ENCODE measurements at places on chromosomes 7 and 10.

DNA sequence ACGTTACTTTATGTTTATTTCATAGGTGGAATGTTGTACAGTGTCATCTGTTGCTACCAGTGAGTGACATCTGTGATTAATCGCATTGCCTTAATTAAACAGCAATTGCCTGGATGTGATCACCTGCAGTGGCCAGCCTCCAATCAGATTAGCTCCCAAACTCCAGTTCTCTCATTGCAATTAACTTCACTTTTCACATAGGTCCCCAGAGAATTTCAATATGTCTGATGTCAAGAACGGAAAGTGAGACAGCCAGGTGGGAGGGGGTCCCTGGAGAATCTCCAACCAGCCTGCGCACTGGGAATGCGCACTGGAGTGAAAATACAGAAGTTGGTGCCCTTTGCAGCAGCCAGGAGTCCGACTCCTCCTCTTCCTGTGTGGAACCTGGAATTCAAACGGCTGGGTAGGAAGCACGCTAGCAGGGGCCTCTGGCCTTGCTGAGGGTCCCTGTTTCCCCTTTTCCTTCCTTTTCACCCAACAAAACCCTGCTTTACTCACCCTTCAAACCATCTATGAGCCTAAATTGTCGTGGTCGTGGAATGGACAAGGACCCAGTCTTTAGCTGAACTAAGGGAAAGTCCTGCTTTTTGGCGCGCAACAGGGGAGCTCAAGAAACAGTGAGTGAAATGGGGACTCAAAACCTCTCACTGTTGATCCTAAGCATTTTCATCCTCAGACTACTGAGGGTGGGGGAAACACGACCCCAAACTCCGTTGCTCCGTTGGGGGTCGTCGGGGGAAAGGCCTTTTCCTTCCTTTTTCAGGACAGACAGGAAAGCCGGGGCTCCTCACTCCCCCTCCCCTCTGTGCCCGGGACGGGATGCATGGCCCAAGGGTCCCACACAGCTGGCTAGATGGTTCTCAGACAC is 1355.5 kb upstream of the LRRTM3 start:
- peak; percentile 15 for DNase-seq

DNA sequence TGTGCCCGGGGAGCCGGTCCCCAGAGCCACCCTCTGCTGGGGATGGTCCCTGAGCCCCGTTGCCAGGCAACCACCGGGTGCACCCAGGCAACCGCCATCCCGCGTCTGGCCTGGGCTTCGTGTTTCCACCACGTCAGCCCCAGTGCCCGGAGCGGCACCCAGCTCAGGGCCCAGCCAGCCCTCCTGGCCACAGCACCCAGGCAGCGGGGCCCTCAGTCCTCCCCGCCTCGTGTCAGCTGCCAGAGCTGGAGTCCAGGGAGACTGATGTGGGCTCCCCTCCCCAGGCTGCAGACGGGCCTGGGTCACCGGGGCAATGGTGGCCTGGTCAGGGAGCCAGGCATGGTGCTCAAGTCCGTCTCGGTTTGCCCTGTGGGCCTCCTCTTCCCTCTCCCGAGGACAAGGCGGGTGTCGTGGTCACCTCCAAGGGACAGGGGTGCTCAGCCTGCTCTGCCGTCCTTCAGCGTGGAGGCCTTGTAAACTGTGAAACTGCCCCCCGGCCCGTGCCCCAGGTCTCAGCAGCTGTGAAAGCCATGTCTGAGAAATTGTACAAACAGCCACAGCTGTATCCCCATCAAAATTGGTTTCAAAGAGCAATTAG is 72.5 kb downstream of the MICALL2 start:
- DNase-seq, result no peak

DNA sequence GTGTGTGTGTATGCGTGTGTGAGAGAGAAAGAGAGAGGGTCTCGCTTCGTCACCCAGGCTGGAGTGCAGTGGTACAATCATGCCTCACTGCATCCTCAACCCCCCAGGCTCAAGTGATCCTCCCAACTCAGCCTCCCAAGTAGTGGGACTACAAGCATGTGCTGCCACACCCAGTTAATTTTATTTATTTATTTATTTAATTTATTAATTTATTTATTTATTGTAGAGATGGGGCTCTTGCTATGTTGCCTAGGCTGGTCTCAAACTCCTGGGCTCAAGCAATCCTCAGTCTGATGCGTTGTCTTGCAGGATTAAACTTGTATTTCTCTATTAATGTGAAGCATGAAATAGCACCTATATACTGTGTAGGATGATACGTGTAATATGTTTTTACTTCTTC is 21.8 kb upstream of the POU6F2 start:
- no peak for DNase-seq

GRCh38 chr7:31432836-31433340 is 81.0 kb upstream of the ITPRID1 start:
- no peak for DNase-seq

DNA sequence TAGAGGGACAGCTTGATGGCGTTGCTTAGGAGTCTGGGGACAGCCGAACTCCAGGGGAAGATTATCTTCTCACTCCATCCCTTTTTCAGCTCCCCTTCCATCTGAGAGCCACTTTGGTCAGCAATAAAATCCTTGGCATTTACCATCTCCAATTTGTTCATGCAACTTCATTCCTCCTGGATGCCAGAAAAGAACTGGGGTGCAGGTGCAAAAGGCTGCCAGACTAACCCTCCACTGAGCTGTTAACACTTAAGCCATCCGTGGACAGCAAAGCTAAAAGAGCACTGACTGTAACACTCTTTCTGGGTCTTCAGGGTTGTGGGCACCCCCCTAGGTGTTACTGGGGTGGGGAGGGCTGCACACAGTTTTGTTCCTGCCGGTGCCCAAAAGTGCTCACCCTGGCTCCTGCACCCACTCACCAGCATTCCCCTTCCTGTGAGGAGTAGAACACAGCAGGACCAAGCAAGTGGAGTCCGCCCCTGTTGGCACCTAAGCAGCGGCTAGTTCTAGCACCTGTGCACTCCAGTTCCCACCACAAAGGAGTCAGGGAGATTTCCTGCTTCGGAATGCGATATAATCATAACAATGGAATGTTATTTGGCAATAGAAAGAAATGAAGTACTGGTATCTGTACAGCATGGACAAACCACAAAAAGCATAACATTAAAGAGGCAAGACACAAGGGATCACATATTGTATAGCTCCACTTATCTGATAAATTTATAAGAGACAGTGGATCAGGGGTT is 95.1 kb downstream of the NPY start:
- DNase-seq, result peak; percentile 38

- DNase-seq, result no peak
Observed at GRCh38 chr7:139763330-139763729, 14.5 kb downstream of the HIPK2 start.

DNA sequence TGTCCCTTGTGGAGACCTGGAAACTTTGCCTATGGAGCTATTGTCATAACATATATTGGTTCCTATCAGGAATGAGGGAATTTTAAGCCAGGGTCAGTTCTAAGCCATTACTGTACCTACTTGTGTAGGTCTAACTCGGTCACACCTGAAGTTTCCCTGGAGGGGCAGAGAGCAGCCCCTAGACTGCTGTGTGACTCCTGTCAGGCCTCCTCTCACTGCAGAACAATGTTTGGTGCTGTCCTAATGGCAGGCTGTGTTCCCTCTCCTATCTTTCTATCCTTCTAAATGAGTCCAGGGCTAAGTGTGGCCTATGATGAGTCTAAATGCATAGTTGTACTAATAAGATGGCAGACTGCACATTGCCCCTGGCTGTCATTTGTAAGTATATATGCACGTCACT is 14.2 kb downstream of the MBL2 start:
- DNase-seq, result no peak

DNA sequence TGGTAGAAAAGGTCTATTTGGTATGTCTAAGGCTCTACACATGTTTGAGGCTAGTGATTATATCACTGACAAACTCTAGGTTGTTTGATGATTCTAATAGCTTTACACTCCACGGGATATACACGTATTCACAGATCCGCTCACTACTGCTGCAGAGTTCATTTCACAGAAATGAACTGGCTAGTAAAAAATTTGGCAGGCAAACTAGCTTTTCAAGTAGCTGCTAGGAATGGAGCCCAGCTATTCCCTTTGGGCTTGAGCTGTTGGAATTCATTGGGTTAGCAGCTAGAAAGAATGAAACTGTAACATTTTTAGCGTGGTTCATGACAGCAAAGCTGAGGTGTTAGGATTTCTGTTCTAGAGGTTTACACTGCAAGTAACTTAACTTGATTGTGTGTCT is 37.6 kb downstream of the R3HCC1L start:
- peak; percentile 67 for DNase-seq

- DNase-seq, result no peak
Observed at GRCh38 chr7:1856888-1857441, 186.9 kb downstream of the ELFN1 start.

DNA sequence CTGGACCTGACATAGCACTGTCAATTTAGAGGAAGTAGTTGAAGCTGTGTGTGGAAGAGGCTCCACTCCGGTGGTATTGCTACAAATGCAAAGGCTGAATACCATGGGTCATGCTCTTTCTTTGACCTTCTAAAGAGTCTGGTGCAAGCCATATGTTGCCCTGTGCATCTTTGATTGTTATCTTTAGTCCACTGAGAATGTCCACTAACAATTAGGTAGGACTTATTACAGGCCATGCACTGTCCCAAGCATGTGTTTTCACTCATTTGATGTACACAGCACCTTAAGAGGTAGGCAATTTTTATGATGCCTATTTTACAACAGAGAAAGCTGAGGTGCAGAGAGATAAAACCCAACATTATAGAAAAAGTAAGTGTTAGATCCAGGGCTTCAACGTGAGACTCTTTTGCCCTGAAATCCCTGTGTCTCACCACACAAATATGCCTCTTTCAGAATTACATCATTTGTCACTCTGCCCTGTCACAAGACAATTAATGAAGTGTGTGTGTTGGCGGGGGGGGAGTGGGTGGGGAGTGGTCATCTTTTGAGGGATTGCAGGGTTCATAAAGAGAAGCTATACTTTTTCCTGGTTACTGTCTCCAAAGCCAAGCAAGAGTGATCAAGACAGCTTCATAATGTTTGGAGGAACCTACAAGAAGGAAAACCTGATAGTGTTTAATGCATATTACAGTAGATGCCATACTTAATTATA is 637.6 kb upstream of the IGFBP3 start:
- DNase-seq, result peak; percentile 53

GRCh38 chr10:111130471-111130870 is 53.6 kb downstream of the ADRA2A start:
- DNase-seq, result no peak

DNA sequence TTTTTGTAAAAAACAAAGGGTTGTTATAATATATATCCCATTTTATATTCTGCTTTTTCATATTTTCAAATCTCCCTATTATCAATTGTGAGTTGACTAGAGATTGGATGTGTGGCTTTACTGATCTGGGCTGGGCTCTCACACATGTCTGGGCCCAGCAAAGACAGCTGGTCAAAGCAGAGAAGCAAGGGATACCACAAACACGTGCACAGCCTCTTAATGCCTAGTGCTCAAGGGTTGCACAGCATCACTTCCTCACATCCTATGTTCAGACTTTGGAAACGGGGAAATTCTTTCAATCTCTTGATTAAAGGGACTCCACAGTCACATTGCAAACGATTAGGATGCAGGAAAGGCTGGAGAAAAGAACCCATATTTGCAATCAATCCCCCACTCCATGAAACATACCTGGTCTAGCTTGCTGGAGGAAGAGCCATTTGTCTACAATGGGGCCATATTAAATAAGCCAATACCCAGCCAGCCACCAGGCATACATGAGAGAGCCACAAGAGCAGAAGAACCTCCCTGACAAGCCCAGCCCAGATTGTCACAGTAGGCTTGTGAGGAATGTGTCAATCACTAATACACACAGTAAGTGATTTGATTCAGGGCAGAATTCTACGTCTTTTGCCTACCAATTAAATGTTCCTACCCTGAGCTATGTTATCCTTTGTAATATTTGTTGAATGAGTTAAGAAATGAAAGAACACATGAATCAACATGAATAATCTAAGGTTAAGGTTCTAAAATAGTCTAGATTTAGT is 431.2 kb downstream of the TNS3 start:
- DNase-seq, result peak; percentile 30

GRCh38 chr7:81273601-81274397 is 354.9 kb upstream of the SEMA3C start:
- no peak for DNase-seq

DNA sequence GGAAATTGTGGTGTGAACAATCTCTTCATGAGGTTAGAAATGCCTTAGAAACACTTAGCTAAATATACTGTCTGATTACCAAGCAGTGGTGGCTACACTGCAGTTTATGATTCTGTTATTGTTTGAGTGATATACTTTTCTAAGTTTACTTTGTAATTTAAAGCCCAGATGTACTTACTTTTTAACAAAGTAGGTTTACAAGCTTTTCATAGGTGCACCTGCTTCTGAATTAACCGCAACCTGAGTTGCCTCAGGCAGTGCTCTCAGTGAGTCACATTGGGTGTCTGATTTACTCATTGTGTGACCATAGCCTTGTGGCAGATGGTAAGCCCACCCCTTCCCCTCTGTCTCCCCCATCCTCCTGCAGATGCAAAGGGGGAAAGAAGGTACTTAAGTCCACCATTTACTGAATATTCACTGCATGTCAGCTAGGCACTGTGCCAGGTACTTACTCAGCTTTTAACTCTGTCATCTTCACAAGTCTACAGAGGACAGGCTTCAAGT is 9.0 kb downstream of the MTURN start:
- peak; percentile 77 for DNase-seq

DNA sequence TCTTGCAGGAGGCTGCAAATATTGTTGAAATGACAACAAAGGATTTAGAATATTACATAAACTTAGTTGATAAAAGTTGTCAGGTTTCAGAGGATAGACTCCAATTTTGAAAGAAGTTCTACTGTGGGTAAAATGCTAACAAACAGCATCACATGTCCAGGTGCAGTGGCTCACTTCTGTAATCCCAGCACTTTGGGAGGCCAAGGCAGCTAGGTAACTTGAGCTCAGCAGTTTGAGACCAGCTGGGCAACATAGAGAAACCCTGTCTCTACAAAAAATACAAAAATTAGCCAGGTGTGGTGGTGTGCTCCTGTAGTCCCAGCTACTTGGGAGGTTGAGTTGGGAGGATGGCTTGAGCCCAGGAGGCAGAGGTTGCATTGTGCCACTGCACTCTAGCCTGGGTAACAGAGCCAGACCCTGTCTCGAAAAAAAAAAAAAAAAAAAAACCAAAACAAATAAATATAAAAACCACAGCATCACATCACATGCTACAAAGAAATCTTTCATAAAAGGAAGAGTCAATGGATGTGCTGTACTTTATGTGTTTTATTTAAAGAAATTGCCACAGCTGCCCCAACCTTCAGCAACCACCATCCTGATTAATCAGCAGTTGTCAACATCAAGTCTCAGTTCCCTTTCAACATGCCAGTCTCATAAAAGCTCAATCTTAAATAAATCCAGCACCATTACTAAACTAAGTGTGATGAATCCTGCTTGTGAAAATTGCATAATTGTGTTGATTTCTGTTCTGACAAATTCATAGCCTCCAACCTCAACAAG is 83.2 kb upstream of the MBL2 start:
- DNase-seq, result no peak

DNA sequence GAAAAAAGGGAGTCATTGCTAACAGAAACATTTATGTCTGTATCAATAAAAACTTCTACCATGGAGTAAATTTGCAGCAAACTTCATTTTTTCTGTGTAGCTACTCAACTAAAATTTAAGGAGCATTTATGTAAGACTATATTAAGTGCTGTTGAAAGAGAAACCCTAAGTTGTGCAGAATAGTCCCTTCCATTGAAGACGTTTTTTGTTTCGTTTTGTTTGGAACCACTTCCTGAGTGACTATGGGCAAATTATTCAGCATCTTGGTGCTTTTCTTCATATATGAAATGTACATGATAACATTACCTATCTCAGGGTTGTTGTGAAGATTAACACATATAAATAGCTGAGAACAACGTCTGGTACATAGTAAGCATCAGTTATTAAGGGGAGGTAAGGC is 24.3 kb downstream of the SEM1 start:
- DNase-seq, result no peak

- no peak for DNase-seq
Observed at GRCh38 chr7:159049266-159050025, 95.2 kb downstream of the VIPR2 start.
